Panc1 (cell line): ENCODE measurements at places on chromosomes 1 and 21. TPM values are rescaled to one million over a fixed set of nuclear protein-coding genes. Genes with fewer than 3 reads are reported as not detected.

Gene CA6
- not detected for total RNA-seq

DNA sequence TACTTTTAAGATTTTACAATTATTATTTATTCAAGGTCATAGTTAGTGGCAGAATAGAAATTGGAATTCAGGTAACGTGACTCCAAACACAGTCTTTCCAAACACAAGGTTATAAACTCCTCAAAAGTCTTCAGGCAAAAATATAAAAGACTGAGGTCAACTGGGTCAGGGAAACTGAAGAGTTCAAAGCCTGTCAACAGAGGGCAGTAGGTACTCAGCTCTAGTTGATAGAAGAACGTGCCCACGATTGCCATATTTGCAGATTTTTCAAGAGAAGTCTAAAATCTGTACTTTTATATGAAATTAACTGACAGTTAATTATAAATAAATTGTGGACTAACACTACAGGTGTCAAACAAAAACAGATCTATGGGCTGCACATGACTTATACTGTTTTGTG lies 135.0 kb downstream of the LHX4 start:
- H3K27me3 ChIP-seq = no peaks in the 10 kb centered on the region
- H3K27ac ChIP-seq = no peak overlapping the region
- H3K36me3 ChIP-seq = no peaks in the 10 kb centered on the region
- H3K4me1 ChIP-seq = no peaks in the 10 kb centered on the region; the same call in 1 of the 2 replicates

Gene C1orf159
- 28.8 TPM for total RNA-seq

Gene CD48
- total RNA-seq = 0.67 TPM

Gene HTR1D
- 3.5 TPM for total RNA-seq

Gene YIPF1
- total RNA-seq = 21.4 TPM

Gene CFAP45
- total RNA-seq = 1.6 TPM

Gene FCRLB
- 0.41 TPM for total RNA-seq

Gene MARK1
- total RNA-seq = not detected

Gene FCRL1
- total RNA-seq = not detected

Gene TIMM17A
- total RNA-seq = 118 TPM

Gene DARS2
- 28.8 TPM for total RNA-seq

DNA sequence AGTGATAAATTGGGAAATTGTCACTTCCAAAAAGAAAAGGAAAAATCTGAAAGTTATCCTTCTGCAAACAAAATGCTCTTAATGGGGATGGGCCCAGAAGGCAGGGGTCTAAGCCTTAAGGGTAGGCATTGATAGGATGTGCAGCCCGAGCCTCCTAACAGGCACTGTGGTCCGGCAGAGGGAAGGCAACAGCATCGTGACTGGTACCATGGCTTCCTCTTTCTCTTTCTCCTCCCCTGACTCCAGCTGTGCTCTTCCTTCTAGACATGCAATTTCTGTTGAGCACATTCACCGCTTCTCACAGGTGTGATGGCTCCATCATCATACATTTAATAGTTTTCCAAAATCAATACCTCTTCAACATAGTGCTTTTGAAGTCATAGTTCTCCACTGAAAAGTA lies 91.5 kb downstream of the SELENOF start:
- peaks cover 28% of the 10 kb centered on the region for H3K27me3 ChIP-seq
- H3K4me1 ChIP-seq = no peaks in the 10 kb centered on the region
- no peaks in the 10 kb centered on the region for H3K36me3 ChIP-seq
- no peak overlapping the region for H3K27ac ChIP-seq
- no peak for DNase-seq

Gene AKNAD1
- 0.26 TPM for total RNA-seq

- no peaks in the 10 kb centered on the region for H3K36me3 ChIP-seq
- H3K27ac ChIP-seq = no peak overlapping the region
- H3K27me3 ChIP-seq = no peaks in the 10 kb centered on the region
- H3K4me1 ChIP-seq = no peaks in the 10 kb centered on the region
- no peak for DNase-seq
Measured at GRCh38 chr1:232704256-232704655, 74.3 kb upstream of the SIPA1L2 start.

Gene NIT1
- 31.3 TPM for total RNA-seq

Gene CLIC6
- 0.05 TPM for total RNA-seq

Gene CAMK2N1
- 4.4 TPM for total RNA-seq

DNA sequence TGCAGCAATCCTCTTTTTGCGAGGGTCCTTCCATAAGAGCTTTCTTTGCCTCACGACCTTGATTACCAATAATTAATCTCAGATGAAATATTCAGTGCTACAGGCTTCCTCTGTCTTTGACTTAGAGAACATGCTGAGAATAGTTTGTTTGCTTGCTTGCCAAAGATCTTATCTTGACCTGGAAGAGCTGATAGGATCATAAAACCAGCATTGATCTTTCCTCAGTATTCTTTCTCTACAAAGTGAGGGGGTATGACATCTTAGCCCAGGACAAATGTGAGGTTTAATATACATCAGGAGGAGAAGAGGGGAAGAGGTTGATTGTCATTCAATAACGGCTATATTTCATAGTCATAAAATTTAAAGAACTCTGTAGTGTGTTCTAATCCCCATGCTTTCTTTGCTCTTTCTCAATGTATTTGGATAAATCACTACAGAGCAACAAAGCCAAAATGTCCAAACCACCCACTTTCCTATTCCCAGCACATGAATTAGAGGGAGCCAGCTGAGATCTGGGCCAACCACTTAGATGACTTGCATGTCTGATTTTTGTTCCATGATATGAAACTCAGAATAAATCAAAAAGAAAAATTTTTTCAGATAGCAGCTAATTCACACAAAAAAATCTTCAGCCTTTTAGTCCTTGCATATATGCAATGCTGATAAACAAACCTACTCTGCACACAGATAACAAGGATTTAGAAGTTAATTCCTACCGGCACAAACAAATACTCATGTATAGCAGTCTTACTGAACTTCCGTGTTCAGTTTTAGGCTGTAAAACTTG lies 50.5 kb upstream of the IPO9 start:
- H3K4me1 ChIP-seq = peaks cover 7% of the 10 kb centered on the region; the same call in 1 of the 2 replicates
- no peak for DNase-seq
- H3K27me3 ChIP-seq = no peaks in the 10 kb centered on the region; the same call in 1 of the 2 replicates
- H3K36me3 ChIP-seq = no peaks in the 10 kb centered on the region
- no peak overlapping the region for H3K27ac ChIP-seq

DNA sequence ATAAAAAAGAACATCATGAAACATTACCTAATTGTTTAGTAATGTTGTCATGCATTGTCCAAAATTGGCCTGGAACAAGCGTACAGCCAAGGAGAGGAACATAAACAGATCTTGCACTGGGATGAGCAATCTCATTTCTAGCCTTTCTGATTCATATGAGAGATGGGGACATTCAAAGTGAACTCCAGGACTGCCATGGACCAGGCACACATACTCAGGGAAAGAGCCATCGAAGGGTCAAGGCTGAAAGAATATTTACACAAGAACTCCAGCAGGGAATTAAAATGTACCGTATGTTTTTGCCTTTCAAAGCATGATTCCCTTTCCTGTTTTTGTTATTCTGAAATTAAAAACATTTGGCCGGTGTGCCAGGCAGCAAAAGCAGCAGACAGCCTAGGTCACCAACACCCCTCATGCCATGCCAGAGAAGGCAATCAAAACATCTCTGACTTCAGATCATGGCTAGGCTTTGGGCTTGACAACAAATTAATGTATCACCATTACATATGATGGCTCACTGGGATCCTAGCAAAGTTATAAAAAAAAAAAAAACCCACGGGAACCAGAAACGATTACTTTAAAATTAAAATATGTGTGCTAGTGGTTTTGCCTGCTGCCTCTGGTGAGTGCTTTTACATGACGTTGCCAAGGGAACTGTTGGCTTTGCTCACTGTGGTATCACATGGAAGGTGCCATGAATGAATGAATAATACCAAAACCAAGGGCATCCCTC lies 159.8 kb downstream of the TGFBR3 start:
- peaks cover 6% of the 10 kb centered on the region for H3K4me1 ChIP-seq
- no peak for DNase-seq
- 0 out of 2 replicates have a peak overlapping the region, but pooled peaks have one; percentile 13 for H3K27ac ChIP-seq
- no peaks in the 10 kb centered on the region for H3K36me3 ChIP-seq
- no peaks in the 10 kb centered on the region for H3K27me3 ChIP-seq
- H3K4me3 ChIP-seq = no peak overlapping the region

DNA sequence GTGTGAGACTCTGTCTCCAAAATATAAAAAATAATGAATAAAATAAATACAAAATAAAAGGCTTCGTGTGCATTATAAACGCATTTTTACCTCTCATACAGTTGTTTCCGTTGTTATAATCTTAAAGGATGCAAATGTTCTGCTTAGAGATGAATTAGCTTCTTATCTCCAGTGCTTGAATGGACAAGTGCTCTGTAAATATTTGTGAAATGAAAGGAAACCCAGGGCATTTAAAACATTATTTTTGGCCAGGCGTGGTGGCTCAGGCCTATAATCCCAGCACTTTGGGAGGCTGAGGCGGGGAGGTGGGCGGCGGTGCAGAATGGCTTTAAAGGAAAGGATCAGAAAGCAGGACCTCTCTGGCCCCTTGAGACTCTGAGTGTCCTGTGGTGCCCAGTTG lies 94.5 kb downstream of the HUNK start:
- H3K4me1 ChIP-seq = no peaks in the 10 kb centered on the region
- H3K36me3 ChIP-seq = no peaks in the 10 kb centered on the region
- no peak overlapping the region for H3K27ac ChIP-seq
- H3K4me3 ChIP-seq = no peak overlapping the region

Gene IL22RA1
- total RNA-seq = 1.1 TPM

GRCh38 chr1:101431956-101432510 lies 195.2 kb downstream of the S1PR1 start:
- no peaks in the 10 kb centered on the region for H3K27me3 ChIP-seq
- DNase-seq = no peak
- no peaks in the 10 kb centered on the region for H3K4me1 ChIP-seq
- no peaks in the 10 kb centered on the region for H3K36me3 ChIP-seq
- H3K27ac ChIP-seq = no peak overlapping the region

- H3K27ac ChIP-seq = peak overlapping the region; percentile 87
- DNase-seq = no peak
- H3K4me1 ChIP-seq = peaks cover 16% of the 10 kb centered on the region
- no peak overlapping the region for H3K4me3 ChIP-seq
- H3K27me3 ChIP-seq = no peaks in the 10 kb centered on the region
Measured at GRCh38 chr1:218705391-218705790, 360.3 kb downstream of the TGFB2 start.

DNA sequence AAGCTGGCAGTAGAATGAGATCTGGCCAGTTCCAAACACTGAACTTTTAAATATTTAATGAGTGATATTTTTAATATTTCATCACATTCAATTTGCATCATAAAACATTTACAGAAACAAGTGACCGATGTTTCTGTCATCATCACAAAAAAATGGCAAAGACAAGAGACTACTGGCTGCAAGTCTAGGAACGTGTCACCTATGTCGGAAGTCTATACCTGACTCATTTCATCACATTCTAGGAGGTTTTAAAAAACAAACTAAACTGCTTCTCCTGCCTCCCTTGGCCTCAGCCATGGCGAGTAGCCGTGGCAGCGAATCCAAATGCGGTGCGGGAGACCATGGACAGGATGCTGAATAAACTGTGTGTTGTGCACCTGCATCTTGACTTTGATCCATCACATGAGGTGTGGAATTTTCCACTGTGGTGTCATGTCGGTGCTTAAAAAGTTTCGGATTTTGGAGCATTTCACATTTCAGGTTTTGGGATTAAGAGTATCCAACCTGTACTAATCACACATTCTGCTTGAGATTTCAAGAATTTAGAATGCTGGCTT lies 43.1 kb downstream of the CLSTN1 start:
- H3K4me3 ChIP-seq = no peak overlapping the region
- H3K27ac ChIP-seq = no peak overlapping the region
- no peak for DNase-seq
- no peaks in the 10 kb centered on the region for H3K36me3 ChIP-seq
- no peaks in the 10 kb centered on the region for H3K4me1 ChIP-seq

Gene NMNAT2
- 0.39 TPM for total RNA-seq

Gene GSTM5
- not detected for total RNA-seq

DNA sequence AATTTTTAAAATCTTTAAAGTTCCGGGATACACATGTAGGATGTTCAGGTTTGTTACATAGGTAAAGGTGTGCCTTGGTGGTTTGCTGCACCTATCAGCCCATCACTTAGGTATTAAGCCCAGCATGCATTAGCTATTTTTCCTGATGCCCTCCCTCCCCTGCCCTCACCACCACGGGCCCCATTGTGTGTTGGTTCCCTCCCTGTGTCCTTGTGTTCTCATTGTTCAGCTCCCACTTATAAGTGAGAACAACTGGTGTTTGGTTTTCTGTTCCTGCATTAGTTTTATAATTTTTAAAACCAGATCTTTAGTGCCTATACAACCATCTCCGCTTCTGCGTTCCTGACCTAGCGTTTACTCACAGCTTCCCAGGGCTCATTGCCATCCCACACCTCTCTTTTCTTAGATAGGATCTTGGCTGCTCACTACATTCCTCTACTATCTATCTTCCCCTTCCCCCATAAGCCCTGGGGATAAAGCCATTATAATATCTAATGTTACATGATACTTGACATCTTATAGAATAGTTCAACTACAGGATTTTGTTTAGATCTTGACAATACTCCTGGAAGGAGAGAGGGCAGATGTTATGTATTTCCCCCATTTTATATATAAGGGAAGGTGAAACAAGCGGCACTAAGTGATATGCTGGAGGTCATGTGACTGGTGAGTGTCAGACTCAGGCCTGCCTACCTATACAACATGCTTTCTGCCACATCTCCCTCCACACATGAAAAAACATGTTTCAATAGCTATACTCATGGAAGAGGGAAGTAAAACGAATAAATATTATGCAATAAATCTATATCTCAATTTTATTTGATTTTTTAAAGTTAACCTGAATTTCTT lies 52.3 kb upstream of the DNAJC6 start:
- no peak overlapping the region for H3K27ac ChIP-seq
- no peak for DNase-seq
- H3K27me3 ChIP-seq = no peaks in the 10 kb centered on the region; the same call in 1 of the 2 replicates
- no peaks in the 10 kb centered on the region for H3K36me3 ChIP-seq

DNA sequence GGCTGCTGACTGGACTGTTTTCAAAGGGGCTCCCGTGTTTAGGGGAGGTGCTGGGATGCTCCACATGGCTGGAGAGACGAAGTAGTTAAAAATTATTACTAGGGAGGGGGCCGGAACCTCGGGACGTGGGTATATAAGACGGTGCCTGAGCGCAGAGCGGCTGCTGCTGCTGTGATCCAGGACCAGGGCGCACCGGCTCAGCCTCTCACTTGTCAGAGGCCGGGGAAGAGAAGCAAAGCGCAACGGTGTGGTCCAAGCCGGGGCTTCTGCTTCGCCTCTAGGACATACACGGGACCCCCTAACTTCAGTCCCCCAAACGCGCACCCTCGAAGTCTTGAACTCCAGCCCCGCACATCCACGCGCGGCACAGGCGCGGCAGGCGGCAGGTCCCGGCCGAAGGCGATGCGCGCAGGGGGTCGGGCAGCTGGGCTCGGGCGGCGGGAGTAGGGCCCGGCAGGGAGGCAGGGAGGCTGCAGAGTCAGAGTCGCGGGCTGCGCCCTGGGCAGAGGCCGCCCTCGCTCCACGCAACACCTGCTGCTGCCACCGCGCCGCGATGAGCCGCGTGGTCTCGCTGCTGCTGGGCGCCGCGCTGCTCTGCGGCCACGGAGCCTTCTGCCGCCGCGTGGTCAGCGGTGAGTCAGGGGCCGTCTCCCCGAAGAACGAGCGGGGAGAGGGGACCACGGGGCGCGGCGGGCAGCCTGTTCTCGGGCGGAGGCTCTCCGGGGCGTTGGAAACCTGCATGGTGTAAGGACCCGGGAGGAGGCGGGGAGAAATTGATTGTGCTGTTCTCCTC lies at the start of gene CHODL:
CHODL (plus strand) TSS at position 163 of the 793 bp plus-strand sequence; CDS start at position 554, 391 bp downstream.
- H3K4me1 ChIP-seq = no peaks in the 10 kb centered on the region
- H3K36me3 ChIP-seq = no peaks in the 10 kb centered on the region

GRCh38 chr21:34147792-34148418 lies 74.5 kb downstream of the MRPS6 start:
- H3K27ac ChIP-seq = no peak overlapping the region
- no peaks in the 10 kb centered on the region for H3K27me3 ChIP-seq
